ENCODE measurements at places on chromosomes 5 and 9.
A peak's percentile ranks its signal among the peaks of the same experiment; 100 is the strongest.

DNA sequence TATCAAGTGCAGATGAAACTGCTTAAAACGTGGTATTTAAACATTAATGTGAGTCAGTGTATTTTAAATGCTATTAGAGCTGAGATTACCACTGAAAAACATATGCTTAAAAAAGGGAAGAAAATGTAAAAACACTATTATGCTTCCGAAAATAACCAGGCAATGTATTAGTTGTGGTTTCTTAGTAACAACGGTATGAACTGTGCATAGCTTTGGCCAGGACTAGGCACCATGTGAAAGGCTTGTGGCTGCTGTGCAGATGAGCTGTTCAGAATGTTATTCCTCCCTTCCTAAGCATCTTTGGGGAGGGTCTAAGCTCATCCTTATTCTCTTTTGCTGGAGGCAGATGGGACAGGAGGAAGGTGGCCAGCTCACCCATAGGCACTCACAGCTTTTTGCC, 84.9 kb downstream of the NTRK2 start:
- no peak for DNase-seq

DNA sequence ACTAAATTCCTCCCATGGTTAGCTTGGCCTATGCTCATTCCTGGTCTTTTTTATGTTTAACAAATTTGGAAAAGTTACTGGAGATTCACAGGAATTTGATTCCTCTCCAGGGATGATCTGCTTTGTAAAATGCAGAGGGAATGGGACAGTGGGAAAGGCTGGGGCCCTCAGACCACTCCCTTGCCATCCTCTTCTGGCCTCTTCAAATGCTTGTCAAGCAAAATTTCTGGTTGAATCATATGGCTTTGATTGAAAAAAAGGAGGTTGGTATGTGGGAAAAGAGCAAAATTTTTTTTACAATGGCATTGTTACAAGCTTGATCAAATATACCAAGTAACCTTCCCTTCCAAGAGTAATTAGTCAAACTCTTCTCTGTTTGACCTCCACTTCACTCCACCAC, 225.1 kb downstream of the PIK3R1 start:
- no peak for DNase-seq

DNA sequence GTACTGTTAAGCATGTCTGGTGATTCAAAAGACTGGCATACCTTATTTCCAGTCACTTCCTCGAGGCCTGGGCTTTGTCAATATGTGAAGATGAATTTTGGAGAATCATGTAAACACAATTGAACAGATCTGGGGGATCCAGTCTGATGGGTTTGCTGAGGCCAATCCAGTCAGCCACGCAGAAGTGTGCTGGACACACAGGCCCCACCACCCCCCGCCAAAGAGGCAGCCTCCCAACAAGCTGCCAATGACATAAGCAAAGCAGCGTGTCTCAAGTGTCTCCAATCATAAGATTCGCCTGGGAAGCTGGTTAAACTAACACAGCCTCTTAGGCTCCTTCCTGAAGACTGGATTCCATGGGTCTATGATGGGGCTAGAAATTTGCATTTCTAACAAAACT, 192.9 kb upstream of the KLF9 start:
- DNase-seq, result no peak

DNA sequence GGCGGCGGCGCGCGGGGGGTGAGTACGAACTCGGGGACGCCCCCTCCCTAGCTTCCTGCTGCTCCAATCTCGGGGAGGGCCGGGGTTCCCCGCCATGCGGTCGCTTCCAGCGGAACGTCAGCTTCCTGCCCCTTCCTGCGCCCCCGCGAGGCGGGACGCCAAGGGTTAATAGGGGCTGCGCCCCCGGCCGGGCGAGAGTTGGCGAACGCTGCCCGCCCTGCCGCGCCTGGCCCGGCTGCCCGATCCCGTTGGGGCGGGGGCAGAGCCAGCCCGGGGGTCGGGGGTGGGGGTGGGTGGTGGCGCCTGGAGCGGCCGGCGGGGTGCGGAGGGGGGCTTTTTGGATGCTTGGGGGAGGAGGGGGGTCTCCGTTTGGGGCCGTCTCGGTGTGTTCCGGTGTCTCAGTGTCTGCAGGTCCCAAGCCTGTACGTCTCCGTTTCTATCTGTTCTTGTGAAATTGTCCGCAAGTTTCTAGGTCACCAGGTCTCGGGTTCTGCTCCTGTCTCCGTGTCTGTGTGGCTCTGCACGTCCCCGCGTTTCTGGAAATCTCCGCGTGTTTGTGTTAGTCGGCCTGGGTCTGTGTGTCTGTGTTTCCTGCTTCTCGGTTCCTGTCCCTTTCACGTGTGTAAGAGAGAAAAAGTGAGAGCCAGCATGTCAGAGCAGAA, 789 bp downstream of the COL27A1 start:
- DNase-seq, result peak; percentile 43

GRCh38 chr9:18689921-18690320, 216.0 kb downstream of the ADAMTSL1 start:
- DNase-seq, result no peak
